Activated CD8-positive, alpha-beta memory T cell treated with anti-CD3 and anti-CD28 coated beads, Interleukin-2, amount 10 ng/mL, durations not matched to agents 7 days and 5 days (primary cell): ENCODE measurements at places on chromosomes 5 and 9.

DNA sequence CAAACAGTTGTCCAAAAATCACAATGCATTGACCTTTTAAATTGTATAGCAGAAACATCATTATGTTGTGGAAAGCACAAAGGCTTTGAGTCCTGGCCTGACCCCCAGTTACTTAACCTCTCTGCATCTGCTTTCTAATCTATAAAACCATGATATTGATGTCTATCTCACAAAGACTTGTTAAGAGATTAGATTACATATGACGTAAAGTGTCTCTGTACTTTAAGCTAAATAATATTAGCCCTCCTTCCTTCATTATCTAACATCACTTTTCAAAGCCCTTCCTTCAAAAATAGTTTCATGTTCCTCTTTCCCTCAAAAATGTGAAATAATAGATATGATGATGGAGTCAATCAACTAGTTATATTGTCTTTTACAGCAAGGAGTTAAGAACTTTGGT, 3.4 kb downstream of the ADAMTS6 start:
- no peak for DNase-seq

DNA sequence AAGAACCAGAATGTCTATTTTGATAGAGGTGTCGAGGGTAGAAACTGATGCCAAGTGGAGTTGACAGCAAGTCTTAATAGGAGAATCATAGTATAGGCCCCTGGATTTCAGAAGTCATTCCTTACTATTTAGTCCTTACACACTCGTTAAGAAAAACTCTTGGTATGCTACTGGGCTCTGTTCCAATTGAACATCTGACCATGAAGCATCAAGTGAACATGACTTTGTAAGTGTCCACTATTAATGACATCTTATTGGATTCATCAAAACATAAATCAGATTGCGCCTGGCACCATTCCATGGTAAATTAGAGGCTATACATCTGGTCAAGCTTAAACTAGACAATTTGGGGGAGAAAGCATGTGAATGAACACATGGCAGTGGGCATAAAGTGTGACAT, 1056.5 kb upstream of the EDIL3 start:
- no peak for DNase-seq

DNA sequence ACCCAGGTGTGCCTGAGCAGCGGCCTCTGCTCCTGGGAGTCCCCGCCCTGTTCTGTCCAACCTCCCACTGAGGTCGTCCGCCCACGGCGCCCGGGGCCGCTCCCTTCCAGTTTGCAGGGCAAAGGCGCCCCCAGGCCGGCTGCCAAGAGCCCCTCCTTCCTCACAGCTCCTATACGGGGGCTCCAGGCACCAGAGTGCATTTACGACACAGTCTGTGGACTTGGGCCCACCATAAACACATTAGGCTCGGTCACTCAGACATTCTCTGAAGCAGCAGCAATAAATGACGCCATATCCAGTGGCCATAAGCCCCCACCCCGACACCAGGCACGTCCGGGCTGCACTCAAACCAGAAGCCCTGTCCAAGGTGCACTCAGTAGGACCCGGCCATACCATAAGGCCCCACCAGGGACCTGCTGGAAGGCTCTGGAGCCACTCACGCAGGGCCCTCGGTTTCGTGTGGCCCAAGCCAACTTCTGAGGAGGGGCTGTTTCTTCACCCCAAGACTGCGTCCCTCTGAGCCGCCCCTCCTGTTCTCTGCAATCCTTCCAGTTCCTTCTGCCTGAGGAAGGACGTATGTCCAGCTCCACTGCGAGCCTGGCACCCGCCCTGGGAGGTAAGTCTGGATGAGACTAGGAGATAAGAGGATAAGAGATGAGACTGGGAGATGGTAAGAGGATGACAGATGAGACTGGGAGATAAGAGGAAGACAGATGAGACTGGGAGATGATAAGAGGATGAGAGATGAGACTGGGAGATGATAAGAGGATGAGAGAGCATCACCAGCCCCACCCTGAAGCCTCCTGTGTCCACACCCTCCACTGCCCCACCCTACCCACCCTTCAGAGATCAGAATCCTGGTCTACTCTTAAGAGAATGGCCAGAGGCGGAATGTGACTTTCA, 26.7 kb downstream of the SLC6A18 start:
- DNase-seq, result no peak

- no peak for DNase-seq
Measured at GRCh38 chr5:120767178-120767820, 303.2 kb downstream of the PRR16 start.

GRCh38 chr5:6578676-6579343, 54.0 kb downstream of the NSUN2 start:
- DNase-seq, result peak; percentile 8
